Suppressor macrophage treated with lipopolysaccharide for 1 hour (primary cell): ENCODE measurements at places on chromosomes 6 and 20.

DNA sequence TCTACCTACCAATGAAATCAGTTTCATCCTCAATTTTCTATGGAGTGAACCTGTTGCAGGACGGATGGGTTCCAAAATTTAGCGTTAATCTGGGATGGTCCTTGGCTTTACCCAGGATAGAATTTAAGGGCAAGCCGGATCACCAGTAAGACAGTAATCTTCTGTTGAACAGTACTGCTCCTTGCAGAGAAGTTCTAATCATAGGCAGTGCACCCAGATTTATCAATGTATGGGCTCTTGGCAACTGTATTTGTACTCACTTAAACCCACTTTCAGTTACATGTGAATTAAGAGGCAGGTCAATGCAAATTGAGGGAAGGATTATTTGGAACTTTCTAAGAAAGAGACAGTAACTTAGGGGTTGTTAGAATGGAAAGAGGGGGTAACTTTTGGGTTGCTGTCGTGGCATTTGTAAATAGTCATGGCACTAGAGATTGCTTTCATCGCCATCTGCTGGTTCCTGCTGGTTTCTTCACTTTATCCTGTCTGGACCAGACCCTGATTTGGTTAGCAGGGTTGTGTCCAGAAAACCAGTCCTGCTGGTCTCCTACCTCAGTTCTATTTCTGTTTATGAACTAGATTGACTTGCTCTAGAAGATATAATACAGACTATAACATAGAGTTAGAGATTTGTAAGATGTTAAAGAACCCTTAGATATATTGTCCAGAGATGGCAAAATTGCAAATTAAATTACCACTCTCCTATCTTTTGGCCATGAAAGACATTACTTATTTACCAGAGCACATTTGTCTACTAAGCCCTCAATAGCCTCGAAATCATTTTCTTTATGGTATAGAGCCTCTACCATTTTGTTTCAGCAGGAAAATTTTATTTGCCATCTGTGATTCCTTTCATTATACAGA, 646.3 kb downstream of the UTRN start:
- DNase-seq = peak; percentile 57

- DNase-seq = no peak
Measured at GRCh38 chr6:46652232-46652602, 401 bp downstream of the CYP39A1 start.

DNA sequence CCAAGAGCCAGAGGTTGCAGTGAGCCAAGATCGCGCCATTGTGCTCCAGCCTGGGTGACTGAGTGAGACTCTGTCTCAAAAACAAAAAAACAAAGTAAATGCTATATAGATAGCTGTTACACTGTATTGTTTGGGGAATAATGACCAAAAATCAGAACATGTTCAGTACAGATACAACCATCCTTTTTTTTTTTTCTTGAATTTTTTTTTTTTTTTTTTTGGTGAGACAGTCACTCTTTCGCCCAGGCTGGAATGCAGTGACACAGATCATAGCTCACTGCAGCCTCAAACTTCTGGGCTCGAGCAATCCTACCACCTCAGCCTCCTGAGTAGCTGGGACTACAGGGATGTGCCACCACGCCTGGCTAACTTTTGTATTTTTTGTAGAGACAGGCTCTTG, 63.7 kb downstream of the BCAS4 start:
- no peak for DNase-seq

DNA sequence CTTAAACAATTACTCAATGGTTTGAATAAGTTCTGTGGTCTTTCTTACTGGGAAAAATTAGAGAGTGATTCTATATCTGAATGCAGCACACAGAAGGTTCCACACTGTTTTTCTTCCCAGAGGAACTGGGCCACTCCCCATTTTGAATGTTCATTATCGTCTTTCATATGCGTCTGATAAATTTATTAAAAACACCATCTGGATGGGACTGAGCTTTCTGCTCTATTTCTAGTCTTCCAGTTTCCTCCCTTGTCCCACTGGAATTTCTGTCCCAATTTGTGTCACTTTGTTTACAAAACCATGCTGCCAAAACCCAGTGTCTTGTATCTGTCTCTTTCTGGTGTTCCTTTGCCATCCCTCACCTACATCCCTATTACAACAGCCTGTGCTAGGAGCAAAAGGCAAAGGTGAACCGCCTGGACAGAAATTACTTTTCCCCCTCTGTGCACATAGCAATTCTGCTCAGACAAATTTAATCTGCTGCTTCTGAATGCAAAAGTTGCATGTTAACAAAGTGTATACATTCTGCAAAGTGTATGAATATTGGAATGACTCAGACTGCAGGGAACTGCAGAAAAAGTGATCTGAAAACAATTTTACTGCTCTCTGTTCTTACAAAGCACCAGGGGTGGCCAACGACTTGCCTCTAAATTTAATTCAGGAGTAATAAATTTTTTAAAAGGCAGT, 333.6 kb downstream of the BTBD9 start:
- no peak for DNase-seq

- no peak for DNase-seq
Measured at GRCh38 chr20:23212011-23212410, 125.9 kb upstream of the CD93 start.

GRCh38 chr6:122610690-122611455, 668 bp downstream of the PKIB start:
- DNase-seq = peak; percentile 51

GRCh38 chr20:63009988-63010769, 3.4 kb upstream of the BHLHE23 start:
- DNase-seq = peak; percentile 60

GRCh38 chr20:51393571-51393970, 148.9 kb downstream of the NFATC2 start:
- DNase-seq = peak; percentile 63

- DNase-seq = peak; percentile 1
Measured at GRCh38 chr20:41436679-41437078, 70.1 kb upstream of the EMILIN3 start.

GRCh38 chr20:42610070-42610469, 579.6 kb downstream of the PTPRT start:
- DNase-seq = no peak

GRCh38 chr20:36482044-36482473, 59.3 kb upstream of the MYL9 start:
- DNase-seq = no peak

- DNase-seq = no peak
Measured at GRCh38 chr6:12386816-12387215, 96.7 kb downstream of the EDN1 start.

DNA sequence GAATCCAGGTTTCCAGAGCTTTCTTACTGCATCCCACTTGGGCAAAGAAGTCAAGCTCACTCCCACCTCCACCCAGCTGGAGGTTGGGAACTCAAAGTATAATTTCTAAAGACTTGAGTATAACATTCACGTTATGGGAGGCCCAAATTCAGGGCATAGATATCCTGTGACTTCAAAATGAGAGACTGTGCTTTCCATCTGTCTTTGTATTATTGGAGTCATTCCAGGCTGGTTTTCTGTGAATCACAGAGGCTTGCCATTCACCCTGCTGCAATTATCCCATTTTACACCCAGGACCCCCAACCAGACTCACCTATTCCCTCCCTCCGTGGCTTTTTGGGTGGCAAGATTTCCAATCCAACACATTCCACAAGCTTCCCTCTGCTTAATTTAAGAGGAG, 19.3 kb upstream of the SRC start:
- no peak for DNase-seq

- DNase-seq = no peak
Measured at GRCh38 chr20:9269280-9269971, 200.5 kb downstream of the PLCB4 start.

DNA sequence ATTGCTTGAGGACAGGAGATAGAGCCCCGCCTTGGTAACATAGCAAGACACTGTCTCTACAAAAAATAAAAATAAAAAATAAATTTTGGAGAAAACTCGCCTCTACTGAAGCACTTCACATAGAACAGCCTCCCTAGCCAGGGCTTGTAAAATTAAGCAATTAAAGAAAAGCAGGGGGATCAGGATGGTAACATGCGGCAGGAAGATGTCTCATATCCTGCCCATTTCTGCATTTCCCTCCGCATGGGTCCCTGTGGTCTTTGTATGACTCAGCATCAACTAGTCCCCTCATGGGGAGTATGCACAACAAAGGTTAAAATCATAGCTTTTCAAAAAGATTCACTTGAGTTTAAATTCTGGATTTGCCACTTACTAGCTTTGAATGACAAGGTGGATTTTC, 379.0 kb downstream of the EPHA7 start:
- peak; percentile 32 for DNase-seq

GRCh38 chr6:39899554-39900295, 34.5 kb downstream of the MOCS1 start:
- DNase-seq = no peak

DNA sequence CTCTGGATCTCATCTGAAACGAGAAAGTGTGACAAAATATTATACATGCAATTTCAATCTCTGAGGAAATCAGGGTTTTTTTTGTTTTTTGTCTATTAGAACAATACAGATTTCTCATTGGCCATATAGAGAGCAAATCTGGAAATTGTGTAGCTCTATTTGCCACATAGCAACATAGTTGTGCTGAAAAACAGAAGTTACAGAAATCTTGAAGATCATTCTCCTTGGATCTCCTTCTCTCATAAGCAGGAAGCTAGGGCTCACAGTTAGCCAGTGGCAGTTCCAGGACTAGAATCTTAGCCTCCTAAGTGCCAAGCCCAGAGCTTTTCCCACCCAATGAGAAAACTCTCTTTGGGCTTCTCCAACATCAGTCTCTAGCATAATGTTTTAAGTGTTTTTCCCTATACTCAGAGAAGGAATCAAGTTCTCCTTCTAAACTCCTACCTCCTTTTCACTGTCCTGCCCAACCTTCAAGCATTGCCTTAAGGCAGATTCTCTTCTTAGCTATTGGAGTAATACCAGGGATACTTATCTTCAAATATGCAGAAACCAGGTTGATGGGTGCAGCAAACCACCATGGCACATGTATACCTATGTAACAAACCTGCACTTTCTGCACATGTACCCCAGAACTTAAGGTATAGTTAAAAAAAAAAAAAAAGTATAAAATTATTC, 211.6 kb downstream of the ALDH8A1 start:
- peak; percentile 39 for DNase-seq

- DNase-seq = no peak
Measured at GRCh38 chr20:45058168-45058850, 42.6 kb downstream of the KCNS1 start.

- no peak for DNase-seq
Measured at GRCh38 chr20:57512432-57512831, 12.5 kb downstream of the CTCFL start.

GRCh38 chr6:149277621-149278020, 39.9 kb upstream of the TAB2 start:
- no peak for DNase-seq

- no peak for DNase-seq
Measured at GRCh38 chr6:105570416-105570815, 167.5 kb upstream of the PREP start.

GRCh38 chr6:116218172-116218633, 35.7 kb downstream of the TSPYL4 start:
- DNase-seq = peak; percentile 65

- DNase-seq = no peak
Measured at GRCh38 chr6:161415302-161415855, 141.5 kb upstream of the AGPAT4 start.

DNA sequence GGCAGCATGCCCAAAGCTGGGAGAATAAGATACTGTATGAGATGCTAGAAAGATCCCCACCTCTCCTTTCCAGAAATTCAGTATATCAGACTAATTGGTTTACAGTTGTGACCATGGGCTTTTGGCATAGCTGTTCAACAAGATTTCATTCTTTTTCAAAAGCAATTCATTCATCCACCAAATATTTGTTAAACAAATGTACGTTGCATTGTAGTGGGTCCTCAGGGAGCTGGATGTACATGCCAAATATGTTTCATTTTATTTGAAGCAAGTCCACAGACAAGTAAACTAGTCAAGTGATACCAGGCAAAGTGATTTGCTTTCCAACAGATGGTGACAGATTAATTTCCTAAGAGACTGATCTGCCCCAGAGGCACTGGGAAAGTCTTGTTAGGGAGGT, 85.8 kb upstream of the ESR1 start:
- no peak for DNase-seq

GRCh38 chr6:52399511-52400312, 20.4 kb upstream of the EFHC1 start:
- peak; percentile 65 for DNase-seq

GRCh38 chr20:22425344-22426295, 158.8 kb downstream of the FOXA2 start:
- DNase-seq = no peak

DNA sequence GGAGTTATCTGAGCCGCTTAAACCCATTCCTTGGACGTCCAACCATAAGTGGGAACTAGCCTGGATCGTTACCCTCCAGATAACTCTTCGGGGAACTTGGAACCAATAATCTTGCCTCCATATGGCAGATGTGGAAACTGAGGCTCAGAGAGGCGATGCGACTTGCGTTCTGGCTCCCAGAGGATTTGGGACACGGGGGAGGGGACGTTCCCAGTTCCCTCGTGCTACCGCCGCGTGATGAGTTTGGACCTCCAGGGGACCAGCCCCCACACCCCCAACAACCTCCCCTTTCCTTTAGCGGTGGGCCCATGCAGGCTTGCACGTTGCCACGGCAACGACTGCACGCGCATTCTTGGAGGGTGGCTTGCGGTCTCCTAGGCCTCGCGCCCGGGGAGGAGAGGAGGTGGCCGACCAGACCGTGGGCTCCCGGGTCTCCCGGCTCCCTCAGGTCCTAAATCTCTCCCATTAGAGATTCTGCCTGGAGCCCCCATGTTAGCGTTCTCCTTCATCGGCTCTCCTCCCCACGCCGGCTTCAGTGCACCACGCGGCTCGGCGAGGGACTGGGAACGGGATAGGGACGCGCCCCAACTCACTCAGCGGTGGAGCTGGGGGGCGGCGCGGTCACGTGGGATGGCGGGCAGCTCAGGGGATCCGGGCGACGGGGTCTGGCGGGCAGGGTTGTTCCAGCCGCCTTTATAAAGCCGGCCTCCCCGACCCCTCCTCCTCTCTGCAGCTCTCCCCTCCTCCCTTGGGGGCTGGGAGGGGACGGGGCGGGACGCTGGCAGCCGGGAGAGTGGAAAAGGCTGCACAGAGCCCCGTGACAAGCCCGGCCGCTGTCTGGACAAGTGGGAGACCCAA, at the start of gene PLTP:
PLTP (minus strand) TSS at position 670 of the 858 bp plus-strand sequence. CDS start 703 bp downstream, outside the sequence.
- peak; percentile 45 for DNase-seq

DNA sequence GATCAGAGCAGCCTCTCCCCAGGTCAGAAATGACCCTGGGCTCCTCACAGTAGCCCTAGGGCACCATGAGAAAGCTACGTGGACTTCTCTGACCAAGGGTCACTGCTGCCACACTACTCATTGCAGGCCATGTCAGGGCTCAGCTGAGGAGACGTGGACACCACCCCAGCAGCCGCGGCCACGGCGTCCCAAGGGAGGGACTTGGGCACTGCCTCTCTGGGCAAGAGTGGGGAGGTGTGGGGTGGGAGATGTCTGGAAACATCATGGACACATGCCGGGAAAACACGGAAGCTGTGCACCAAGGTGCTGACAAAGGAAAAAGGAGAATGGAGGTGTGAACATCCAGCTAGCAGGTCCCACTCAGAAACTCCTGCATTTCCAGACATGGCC, 9.0 kb downstream of the GMEB2 start:
- DNase-seq = no peak

DNA sequence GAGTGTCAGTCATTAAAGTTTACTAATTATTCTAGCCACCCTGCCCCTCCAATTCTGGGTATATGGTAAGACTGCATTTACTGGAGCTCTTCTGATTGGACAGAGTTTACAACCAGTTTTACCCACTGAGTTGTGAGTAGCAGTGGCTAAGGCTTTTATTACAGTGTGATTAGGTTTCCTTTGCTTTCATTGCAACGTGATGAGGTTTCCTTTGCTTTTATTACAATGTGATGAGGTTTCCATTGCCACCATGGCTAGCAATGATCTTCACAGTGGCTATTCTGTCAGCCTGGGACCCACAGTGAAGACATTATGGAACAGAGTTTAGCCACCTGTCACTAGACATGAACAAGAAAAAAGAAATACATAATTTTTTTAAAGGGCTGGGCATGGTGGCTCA, 710.2 kb upstream of the FLRT3 start:
- DNase-seq = no peak
